Left colon (tissue), 2 donors: ENCODE measurements at places on chromosomes 4 and X. TPM values are rescaled to one million over a fixed set of nuclear protein-coding genes. Genes with fewer than 3 reads are reported as not detected.

Gene IL1RAPL2
- not detected for total RNA-seq

Gene DCAF4L1
- total RNA-seq, result 0.06 TPM

DNA sequence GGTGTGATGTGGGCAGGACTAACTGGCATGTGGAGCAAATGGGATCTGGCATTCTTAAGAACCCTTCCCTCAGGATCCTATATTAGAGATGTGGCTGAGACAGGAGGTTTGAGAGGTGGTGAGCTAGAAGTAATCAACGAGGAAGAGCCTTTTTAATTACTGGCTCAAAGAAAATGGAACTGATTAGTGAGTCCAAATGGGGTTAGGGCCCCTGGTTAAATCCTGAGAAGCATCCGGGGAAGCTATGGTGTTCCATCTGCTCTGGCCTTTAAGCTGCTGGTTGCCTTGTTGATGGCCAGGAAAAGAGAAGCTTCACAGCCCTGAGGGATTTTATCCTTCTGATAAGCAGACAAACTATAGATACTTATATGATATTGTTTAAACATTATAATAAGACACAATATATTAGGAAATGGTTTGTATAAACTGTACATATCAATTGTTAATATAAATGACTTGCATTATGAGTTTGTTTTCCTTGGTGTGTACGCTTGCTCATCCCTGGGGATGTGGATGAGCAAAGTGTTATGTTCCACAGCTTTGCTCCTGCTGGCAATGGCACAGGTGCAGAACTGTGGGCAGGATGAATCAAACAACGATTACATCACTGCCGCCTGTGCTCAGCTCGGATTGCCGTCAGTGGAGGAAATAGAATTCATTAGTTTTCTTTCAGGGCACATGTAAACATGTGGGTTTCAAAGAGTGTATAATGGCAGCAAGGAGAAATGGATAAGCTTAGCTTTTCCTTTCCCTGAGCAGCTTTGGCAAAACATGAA, 328.6 kb upstream of the ARX start:
- no peak for DNase-seq

Gene TKTL2
- not detected for total RNA-seq

GRCh38 chr4:29711226-29711625, 1008.9 kb upstream of the PCDH7 start:
- DNase-seq, result no peak

DNA sequence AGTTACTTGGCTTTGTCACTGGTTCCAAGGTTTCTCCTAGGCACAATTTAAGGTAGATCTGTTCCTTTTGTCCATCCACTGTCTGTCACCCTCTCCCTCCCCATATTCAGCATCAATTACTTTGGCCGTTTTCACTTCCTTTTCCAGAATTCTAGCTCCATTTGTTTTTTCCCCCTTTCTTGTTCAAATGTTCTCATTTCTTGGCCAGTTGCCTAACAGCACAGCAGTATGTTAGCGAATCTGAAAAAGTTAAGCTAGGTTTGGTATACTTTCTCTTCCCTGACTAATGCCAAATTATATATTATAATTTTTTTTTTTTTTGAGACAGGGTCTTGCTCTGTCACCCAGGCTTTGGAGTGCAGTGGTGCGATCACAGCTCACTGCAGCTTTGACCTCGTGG, 409.1 kb upstream of the TEX13C start:
- DNase-seq, result no peak

DNA sequence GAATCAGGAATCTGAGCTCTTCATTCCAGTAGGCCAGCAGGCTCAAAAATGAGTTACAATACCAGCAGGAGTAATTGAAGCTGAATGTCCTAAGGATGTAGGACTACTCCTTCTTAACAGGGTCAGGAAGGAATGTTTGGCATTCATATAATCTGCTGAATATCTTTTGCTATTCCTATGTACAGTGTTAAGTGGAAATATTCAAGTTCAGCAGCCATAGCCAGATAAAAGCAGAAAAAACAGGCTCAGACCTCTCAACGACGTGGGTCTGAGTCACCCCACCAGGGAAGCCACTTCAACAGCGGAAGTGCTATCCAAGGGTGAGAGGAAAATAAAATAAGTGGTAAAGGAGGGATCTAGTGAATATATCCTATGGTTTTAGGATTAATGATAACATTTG, 577.0 kb downstream of the SPOCK3 start:
- DNase-seq, result no peak

DNA sequence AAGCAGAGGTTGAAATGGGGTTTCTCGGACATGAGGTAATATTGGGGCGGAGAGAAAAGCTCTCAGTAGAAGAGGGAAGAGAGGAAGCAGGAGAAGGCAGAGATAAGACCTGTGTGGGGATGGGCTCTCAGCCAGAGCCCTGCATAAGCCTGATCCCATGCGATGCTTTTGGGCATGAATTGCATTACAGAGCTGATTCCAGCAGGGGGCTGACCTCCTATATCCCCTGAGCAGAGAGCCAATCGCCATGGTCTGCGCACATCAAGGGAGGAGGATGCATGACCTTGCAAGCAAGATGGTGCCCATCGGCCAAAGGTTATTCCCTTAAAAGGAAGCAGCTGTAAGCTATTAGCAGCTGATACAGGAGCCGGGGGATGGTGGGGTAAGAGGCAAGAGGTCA, 7.6 kb downstream of the ANOS1 start:
- DNase-seq, result no peak

Gene SSX4B
- not detected for total RNA-seq

DNA sequence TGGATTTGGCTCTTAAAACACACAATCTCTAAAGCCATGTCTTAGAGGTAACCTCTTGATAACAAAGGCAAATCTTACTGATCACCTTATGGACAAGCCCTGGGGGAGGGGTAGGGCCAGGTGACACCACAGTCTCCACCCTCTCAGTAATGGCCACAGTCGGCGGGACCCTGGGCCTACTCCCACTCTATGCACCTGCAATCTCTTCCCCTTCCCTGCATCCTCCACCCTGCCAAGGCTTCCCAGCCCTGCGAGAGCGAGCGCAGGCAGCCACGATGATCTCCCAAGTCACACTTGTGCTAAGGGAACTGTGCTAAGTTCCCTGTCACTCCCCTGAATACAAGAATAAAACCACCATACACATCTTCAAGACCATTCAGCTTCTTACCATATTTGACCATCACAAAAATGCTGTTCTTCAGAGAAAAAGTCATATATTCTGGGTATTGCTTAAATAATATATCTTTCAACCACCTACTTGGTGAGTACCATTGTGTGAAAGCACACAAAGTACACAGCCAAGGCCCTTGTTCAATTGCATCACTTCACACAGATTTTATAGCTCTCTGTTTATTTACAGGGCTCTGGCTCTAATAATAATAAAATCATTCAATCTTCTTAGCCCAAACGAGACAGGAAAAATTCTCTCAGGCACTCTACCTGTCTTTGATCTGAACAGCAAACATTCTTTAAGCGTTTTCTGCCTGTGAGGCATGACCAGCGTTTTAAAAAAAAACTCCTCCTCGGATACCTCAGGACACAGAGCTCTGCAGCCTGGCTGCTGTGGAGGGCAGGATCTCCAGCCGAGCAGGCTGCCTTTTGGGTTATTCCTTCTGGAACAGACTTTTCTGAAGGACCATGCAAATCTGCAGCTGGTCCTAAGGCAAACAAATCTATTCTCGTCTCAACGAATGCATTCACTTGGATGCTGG, 115.7 kb upstream of the MAP3K15 start:
- peak; percentile 5 for DNase-seq

Gene SORCS2
- total RNA-seq, result 0.21 TPM

Gene CCDC160
- not detected for total RNA-seq

Gene PCDH18
- total RNA-seq, result 11.3 TPM

Gene GPR119
- 0.78 TPM for total RNA-seq

GRCh38 chr4:107793996-107794395, 30.7 kb upstream of the SGMS2 start:
- peak; percentile 76 for DNase-seq

DNA sequence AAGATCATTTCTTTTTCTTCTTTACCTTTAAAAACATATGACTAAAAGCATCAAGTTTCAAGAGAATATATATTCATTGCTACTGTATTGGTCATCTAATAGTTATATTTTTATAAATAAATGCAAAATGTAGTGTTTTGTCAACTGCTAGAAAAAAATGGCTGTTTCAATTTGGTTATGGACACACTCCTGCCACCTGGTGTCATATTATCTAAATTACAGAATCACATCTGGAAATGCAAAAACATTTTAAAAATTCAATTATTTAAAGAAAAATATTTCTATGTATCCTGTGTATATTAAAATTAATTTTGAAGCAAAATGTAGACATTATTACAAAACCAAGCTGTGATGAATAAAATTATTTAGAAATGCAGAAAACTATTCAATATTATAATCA, 329.4 kb upstream of the PCDH18 start:
- no peak for DNase-seq

Gene SLC2A9
- 5.2 TPM for total RNA-seq

Gene MAGEA2B
- not detected for total RNA-seq

DNA sequence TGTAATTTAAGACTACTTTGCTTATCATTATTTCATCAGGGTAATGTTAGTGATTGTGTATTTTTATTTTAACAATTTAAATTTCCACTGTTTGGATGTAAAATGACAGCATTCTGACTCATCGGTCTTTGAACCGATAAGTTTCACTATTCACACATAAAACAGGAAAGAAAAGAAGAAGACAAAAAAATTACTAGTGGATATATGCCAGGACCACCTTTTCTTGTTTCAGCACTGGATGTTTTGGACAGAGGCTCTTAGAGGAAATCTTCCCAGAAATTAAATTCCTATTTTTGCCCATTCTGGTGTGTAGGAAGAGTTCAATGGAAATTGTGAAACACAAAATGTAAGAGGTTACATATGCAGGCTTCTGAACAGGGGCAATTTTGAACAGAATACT, 57.4 kb downstream of the VEGFC start:
- DNase-seq, result no peak

GRCh38 chr4:6349896-6350603, 80.4 kb downstream of the WFS1 start:
- DNase-seq, result no peak

DNA sequence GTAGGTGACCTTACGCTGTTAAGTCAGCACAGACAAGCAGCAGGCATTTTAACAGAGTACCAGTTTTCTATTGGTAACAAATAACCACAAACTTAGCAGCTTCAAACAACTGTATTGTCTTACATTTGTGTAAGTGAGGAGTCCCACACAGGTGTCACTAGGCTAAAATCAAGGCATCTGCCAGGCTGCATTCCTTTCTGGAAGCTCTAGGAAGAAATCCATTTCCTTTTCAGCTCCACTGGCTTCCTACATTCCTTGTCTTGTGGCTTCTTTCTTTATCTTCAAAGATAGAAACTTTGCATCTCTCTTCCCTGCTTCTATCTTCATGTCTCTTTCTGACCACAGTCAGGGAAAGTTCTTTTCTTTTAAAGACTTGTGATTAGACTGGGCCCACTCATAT, 139.9 kb downstream of the TMEM144 start:
- DNase-seq, result no peak

DNA sequence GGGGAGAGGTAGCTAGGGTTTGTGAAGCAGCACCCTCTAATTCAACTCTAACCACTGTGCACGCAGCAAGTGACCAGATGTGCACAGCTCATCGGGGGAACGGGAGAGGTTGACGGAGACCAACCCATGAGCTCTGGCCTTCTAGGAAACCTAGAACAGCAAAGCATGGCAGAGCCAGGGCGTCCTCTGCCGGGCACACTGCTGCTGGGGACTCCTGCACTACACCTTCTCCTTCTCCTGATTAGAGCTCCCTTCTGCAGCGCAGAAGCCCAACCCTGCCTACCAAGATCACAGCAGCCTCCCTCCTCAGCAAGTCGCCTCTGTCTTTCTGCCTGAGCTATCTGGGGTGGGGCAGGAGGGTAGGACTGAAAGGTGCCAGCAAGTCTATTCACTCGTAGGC, 252.3 kb upstream of the PSAPL1 start:
- DNase-seq, result no peak

Gene SSX3
- total RNA-seq, result not detected

Gene LIMCH1
- 9.5 TPM for total RNA-seq

Gene NWD2
- total RNA-seq, result 1.2 TPM

GRCh38 chr4:155026715-155027114, 181.7 kb upstream of the NPY2R start:
- no peak for DNase-seq

Gene TLR7
- 0.27 TPM for total RNA-seq

Gene CXCL8
- total RNA-seq, result 1.8 TPM
